SJCRH30 (cell line): ENCODE measurements at places on chromosomes 3 and 15. TPM values are rescaled to one million over a fixed set of nuclear protein-coding genes. Genes with fewer than 3 reads are reported as not detected.

BRK1 gene
- 115 and 119 TPM in 2 replicates for total RNA-seq

GPR149 gene
- total RNA-seq, result not detected in 2 replicates

DNA sequence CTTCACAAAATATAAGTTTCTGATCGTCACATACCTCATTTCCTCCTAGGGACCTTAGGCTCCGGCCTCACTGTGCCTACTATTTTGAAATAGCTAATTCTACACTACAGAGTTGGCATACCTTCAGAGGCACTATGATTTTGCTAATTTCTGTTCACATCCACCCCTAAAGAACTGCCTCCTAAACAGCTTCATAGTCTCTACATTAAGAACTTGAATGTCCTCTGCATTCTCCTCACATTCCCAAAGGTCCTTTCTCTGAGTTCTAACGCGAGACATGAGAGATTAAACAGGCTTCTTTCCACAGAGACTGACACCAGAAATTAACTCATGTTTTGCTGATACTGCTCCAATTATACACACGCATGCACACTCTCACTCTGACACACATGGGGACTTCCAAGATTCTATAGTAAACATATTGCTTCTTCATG lies 75.5 kb downstream of the DLG1 start:
- no peaks in the 10 kb centered on the region for H3K27me3 ChIP-seq
- DNase-seq, result no peak
- H3K27ac ChIP-seq, result no peak overlapping the region
- no peaks in the 10 kb centered on the region for H3K4me1 ChIP-seq
- H3K36me3 ChIP-seq, result no peaks in the 10 kb centered on the region

- H3K27ac ChIP-seq, result peak overlapping the region; percentile 94; the same call in 1 of the 2 replicates
- peaks cover 7% of the 10 kb centered on the region; the same call in 1 of the 2 replicates for H3K4me1 ChIP-seq
- no peaks in the 10 kb centered on the region; the same call in none of the 2 replicates for H3K36me3 ChIP-seq
- peak overlapping the region; percentile 81 for H3K4me3 ChIP-seq
- peak; percentile 45 for DNase-seq
- no peaks in the 10 kb centered on the region for H3K27me3 ChIP-seq
These were observed 1.7 kb downstream of the TBC1D5 start for GRCh38 chr3:17740721-17741141.

GRCh38 chr3:69448877-69449276 lies 63.0 kb upstream of the FRMD4B start:
- H3K4me1 ChIP-seq, result peaks cover 7% of the 10 kb centered on the region; the same call in 1 of the 2 replicates
- no peak overlapping the region for H3K4me3 ChIP-seq
- no peaks in the 10 kb centered on the region for H3K27me3 ChIP-seq
- H3K36me3 ChIP-seq, result no peaks in the 10 kb centered on the region
- no peak for DNase-seq
- no peak overlapping the region for H3K27ac ChIP-seq

DNA sequence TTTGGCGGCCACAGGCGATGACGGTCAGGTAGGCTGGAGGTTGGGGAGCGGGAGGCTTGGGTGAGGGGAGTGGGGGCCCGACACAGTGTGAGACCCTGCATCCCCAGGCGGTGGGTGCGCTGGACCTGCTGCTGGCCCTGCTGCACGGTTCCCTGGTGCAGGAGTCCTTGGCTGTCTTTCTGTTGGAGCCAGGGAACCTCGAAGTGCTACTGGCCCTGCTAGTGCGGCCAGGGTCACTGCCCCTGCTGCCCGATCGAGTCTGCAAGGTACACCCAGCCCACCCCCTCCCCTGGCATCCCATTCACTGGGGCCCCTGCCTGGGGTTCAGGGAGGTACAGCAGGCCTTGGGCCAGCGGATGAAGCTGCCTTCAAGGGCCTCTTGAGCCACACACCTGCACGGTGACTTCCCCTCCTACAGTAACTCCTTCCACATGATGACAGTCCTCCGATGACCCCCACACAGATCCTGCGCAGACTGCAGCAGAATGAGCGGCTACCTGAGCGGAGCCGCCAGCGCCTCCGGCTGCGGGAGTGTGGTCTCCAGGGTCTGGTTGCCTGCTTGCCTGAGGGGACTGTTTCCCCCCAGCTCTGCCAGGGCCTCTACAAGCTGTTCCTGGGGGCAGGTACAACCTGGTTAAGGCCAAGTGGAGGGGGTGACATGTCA lies 19.5 kb downstream of the NBEAL2 start:
- H3K36me3 ChIP-seq, result no peaks in the 10 kb centered on the region
- no peaks in the 10 kb centered on the region for H3K27me3 ChIP-seq
